ENCODE measurements at places on chromosomes 6 and 20.

DNA sequence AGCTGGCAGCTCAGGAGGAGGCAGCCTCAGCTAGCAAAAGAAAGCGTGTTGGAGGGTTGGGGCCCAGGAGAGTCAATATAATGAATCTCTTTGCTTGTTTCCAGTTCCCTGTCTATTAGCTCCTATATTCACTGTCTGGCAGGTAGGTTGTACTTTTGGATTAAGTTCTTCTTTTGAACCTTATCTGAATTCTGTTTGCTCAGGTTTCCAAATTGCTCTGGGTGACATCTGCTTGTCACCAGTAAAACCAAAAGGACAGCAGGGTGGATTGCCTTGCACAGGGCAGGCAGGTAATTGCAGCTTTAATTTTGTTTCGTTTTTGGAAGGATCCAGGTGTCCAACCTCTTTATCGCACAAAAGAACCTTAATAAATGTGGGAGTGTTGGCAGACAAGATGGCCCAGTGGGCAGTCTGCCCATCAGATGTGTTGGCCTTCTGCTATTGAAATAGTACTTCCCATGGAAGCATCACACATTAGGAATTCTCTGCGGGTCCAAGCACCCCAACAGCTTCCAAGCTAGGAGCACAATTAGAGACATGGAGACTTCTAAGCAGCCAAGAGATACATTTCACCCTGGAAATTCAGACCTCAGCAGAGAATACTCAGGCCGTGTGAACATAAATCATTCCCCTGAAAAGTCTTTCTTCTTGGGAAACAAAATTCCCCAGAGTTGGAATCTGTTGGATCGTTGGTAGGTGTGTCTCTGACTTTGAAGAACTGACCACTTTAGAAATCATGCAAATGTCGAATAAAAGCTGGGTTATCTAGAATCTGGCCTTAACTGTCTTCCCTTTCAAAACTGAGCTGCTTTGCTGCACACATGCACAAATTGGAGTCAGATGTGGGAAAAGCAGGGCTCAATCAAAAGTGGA is 286.9 kb upstream of the BMP2 start:
- DNase-seq = no peak

- no peak for DNase-seq
Observed at GRCh38 chr20:36573103-36573797, at the start of gene TGIF2. Gene TGIF2, plus strand, starts transcription at chr20:36573597. Its CDS starts 5,178 bp downstream, at chr20:36578775.

GRCh38 chr6:74554041-74554440 is 651.8 kb downstream of the COL12A1 start:
- DNase-seq = no peak

DNA sequence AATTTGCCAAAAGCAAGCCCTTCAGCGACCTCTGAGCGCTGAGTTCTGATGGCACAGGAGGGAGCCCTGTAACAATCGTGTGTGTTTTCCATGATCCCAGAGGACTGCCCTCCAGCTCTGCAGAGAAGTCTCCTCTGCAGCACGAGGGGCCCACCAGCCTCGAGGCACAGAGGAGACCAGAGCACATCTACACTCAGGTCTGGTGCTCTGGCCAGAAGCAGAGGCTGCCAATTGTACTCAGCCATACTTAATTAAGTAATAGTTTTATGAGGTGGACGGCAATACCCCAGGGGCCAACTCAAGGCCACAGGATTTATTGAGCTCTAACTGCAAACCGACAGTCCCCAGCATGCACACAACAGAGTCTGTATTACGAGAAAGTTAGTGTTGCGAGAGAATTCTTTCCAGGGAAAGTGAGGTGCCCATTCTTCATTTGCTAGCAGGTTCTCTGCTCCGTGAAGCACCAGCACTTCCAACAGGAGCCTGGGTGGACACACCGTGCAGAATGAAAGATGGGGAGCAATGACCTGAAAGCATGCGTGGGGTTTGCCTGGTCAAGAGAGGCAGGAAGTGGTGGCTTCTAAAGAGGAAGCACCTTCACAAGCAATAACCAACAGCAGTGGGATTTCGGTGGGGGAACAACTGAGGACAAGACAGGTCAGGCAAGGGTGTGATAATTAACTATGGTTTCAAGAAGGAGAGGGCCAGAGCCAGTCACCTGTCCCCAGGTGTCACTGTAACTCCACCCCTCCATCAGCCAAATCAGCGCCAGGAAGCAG is 92.8 kb upstream of the FOXC1 start:
- no peak for DNase-seq

- no peak for DNase-seq
Observed at GRCh38 chr6:69846312-69846711, 20.0 kb upstream of the COL19A1 start.

- DNase-seq = no peak
Observed at GRCh38 chr6:83514466-83514865, 2.1 kb downstream of the PRSS35 start.

DNA sequence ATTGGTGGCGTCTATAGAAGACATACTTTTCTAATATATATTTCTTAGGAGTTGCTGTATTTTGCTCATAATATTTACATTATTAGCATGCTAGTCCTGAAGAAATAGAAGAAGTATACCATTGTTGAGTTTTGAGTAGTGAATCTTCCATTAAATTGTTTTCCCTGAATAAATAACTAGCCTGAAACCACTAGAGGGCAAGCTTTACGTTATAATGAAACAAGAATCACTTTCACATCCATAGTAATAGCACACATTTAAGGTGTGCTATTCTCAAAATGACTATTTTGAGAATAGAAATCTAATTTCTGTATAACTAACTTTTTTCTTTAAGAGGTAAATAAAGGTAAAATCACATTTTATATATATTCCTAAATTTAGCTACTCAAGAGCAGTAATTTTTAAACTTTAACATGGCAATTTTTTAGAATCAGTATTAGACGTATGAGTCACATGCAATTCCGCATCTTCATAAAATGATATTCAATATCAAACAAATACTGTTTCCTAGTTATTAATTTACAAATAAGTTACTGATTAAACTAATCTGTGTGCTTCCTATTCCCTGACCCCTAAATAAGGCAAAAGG is 213.2 kb upstream of the MANEA start:
- DNase-seq = peak; percentile 5

GRCh38 chr20:9517297-9518162 is 3.1 kb downstream of the LAMP5 start:
- peak; percentile 35 for DNase-seq
